ENCODE measurements at places on chromosomes 3 and 15. TPM values are rescaled to one million over a fixed set of nuclear protein-coding genes. Genes with fewer than 3 reads are reported as not detected.

Gene SAMD7
- 0.17 TPM for polyA plus RNA-seq

Gene GRM7
- not detected for polyA plus RNA-seq

DNA sequence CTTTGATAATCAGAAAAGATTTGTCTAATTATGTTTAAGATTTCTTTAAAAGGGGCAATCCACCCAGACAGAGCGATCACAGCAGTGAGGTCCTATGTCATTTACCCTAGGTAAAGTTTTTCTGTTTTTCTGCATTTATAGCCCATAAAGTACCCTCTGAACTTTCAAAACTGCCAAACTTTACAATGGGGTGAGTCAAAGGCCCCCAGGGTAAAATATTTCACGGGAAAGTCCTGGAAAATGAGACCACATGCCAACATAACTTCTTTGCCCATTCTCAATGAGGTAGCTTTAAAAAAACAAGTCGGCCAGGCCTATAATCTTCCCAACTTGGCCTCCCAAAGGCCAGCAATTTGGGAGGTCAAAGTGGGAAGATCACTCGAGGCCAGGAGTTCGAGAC is 53.0 kb downstream of the SUCLG2 start:
- no peak overlapping the region for H3K4me3 ChIP-seq
- peaks cover 35% of the 10 kb centered on the region for H3K4me1 ChIP-seq
- H3K36me3 ChIP-seq, result peaks cover 29% of the 10 kb centered on the region
- no peaks in the 10 kb centered on the region for H3K27me3 ChIP-seq
- DNase-seq, result no peak

DNA sequence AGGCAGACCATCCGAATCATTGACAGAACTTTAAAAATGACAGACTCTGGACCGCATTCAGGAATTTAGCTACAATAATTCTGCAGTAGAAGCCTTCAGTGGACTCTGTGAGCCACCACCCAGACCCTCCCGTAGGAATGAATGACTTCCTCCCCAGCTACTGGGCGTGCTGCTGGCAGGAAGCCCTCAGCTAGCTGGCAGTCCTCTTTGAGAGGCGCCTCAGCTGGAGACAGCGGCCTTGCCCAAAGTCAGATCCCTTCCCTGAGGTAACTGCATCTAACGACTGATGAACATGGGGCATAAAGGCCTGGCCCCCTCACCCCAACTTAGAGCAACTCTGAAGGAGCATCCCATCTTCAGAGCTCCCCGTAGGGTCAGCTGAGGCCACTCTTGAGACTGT is 25.8 kb downstream of the CRABP1 start:
- H3K27ac ChIP-seq, result no peak overlapping the region
- no peaks in the 10 kb centered on the region for H3K4me1 ChIP-seq
- no peaks in the 10 kb centered on the region for H3K36me3 ChIP-seq
- no peak for DNase-seq
- no peak overlapping the region for H3K4me3 ChIP-seq

Gene ITGA11
- polyA plus RNA-seq, result not detected

Gene CADPS
- not detected for polyA plus RNA-seq

DNA sequence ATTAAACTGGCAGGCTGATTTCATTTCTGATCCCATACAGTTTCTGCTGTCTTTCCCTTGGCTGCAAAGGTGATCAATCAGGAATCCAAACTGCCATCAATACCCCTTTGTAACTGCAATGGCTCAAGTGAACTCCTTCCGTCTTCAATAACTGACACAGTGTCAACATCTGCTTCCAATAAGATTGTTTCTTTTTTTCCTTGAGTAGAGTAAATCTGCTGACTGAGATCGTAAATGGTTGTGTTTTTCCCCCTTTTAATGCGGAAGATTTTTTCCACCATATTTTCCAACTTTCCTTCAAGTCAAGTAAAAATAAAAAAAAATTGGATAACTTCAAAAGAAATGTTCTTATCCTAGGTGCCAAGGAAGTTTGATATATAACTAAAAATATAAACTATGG is 48.7 kb downstream of the VGLL3 start:
- H3K36me3 ChIP-seq, result no peaks in the 10 kb centered on the region
- H3K4me1 ChIP-seq, result no peaks in the 10 kb centered on the region
- H3K27me3 ChIP-seq, result no peaks in the 10 kb centered on the region

Gene TM4SF1
- polyA plus RNA-seq, result not detected

DNA sequence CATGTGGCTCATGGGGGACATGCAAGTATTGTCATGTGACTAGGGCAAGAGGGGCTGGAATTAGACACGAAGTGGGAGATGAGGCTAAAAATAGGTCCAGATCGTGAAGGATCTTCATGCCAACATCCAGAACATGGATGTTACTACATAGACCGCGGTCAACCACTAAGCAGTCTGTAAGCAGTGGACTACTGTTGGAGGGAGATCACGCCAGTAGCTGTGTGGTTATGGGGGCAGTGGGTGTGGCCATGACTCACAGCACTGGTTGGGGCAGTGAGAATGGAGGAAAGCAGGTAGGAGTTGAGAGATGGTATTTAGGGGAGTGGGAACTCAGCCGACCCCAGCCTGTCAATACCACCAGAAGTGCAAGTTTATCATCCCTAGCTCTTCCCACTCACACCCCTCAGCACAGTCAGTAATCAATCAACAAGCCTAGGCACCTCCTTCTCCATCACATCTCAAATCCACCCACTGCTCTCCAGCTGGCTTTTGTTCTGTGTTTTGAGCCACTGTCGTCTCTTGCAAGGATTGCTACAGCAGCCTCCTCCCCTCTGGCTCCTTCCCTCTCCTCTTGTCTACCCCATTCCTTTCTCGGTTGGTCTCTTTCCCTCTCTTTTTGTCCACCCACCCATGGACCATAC is 107.2 kb upstream of the ABHD17C start:
- no peak overlapping the region for H3K4me3 ChIP-seq
- H3K4me1 ChIP-seq, result no peaks in the 10 kb centered on the region
- H3K27ac ChIP-seq, result no peak overlapping the region
- no peak for DNase-seq

GRCh38 chr15:91281947-91282346 is 181.9 kb downstream of the SV2B start:
- H3K36me3 ChIP-seq, result no peaks in the 10 kb centered on the region
- no peak for DNase-seq
- peaks cover 26% of the 10 kb centered on the region for H3K27me3 ChIP-seq
- no peak overlapping the region for H3K27ac ChIP-seq
- H3K4me3 ChIP-seq, result no peak overlapping the region
- H3K4me1 ChIP-seq, result no peaks in the 10 kb centered on the region

Gene BRK1
- 281 TPM for polyA plus RNA-seq

DNA sequence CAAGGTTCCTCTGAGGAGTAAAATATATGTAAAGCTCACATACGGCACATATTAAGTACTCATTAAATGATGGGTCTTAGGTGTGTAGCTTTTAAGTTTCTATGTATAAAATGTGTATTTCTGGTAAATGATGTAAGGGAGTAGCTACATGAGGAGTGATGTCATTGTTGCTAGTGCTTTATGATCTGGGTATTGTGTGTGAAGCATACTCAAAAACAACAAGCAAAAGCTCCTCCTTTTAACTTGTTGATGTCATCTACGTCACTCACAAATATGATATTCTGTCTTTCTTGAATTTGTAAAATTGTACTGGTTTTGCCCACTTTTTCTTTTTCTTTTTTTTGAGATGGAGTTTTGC is 1.4 kb upstream of the HERC1 start:
- H3K27ac ChIP-seq, result no peak overlapping the region
- peaks cover 28% of the 10 kb centered on the region for H3K4me1 ChIP-seq
- H3K4me3 ChIP-seq, result no peak overlapping the region
- no peaks in the 10 kb centered on the region for H3K36me3 ChIP-seq
- no peak for DNase-seq
- H3K27me3 ChIP-seq, result no peaks in the 10 kb centered on the region

- DNase-seq, result no peak
- no peak overlapping the region for H3K4me3 ChIP-seq
- no peaks in the 10 kb centered on the region for H3K4me1 ChIP-seq
- no peak overlapping the region for H3K27ac ChIP-seq
- H3K27me3 ChIP-seq, result no peaks in the 10 kb centered on the region
These were observed 377.7 kb upstream of the GOLIM4 start for GRCh38 chr3:168473334-168473890.

Gene PLA2G4E
- not detected for polyA plus RNA-seq

Gene RHOV
- polyA plus RNA-seq, result not detected

Gene SUCNR1
- polyA plus RNA-seq, result not detected

GRCh38 chr15:43932907-43933306 is 106.1 kb downstream of the WDR76 start:
- H3K4me3 ChIP-seq, result no peak overlapping the region
- H3K36me3 ChIP-seq, result no peaks in the 10 kb centered on the region
- DNase-seq, result no peak

- no peak for DNase-seq
- H3K4me3 ChIP-seq, result no peak overlapping the region
- no peak overlapping the region for H3K27ac ChIP-seq
- peaks cover 2% of the 10 kb centered on the region for H3K4me1 ChIP-seq
- no peaks in the 10 kb centered on the region for H3K36me3 ChIP-seq
These were observed 10.6 kb downstream of the PIK3CB start for GRCh38 chr3:138824114-138824506.

Gene CELF6
- polyA plus RNA-seq, result 0.21 TPM

DNA sequence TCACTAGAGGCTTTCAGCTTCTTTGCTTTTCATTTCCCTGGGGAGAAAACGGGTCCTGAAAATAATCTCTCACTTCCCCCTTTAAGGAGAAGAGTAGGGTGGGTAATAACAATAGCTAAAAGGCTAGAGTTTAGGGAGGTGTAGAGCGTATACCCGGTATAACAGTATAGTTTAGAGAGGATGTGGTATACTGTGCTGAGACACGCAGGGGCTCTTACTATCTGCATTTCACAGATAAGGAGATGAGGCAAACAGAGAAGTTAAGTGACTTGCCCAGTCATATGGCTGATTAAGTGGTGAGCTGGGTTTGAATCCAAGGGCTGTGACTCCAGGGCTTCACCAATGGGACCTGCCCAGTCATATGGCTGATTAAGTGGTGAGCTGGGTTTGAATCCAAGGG is 15.0 kb upstream of the KCNMB3 start:
- peak overlapping the region; percentile 37 for H3K27ac ChIP-seq
- peak overlapping the region; percentile 83 for H3K4me3 ChIP-seq
- H3K36me3 ChIP-seq, result no peaks in the 10 kb centered on the region
- H3K4me1 ChIP-seq, result peaks cover 55% of the 10 kb centered on the region
- peak; percentile 26 for DNase-seq

DNA sequence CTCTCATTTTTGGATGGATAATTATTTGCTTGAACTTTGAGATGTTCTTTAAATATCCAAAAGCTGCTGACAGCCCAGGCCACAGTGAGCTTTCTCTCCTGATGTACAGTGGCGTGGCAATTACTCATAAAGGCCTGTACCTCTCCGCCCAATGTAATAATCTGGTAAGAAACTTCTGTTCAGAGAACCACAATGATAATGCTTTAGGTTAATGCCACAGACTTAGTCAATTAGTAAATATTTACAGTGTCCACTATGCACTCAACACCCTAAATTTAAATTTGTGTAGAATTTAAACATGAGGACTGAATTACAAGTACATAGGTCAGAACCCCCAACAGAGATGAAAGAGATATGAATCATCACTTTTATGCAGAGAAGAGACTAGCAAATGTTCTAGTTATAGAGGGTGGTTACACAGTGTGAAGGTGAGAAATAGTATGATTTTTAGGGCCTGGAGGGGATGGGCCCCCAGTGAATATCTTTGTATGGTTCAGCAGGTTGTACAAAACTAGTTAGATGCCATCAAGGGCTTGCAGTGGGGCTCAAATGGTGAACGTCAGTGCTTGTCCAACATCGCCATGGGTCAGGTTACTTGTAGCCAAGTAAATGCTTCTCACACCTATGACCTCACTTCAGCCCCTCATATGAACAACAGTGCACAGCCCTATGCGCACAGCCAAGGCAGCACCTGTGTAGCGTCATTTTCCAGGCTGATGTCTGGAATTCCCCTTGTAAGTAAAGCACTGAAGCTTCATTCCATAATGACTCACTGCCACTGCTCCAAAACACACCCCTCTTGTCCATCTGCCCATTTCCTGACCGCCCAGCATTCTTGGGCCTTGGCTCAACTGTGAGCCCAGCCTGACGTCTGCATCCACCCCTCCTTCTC is 13.3 kb downstream of the ABHD2 start:
- DNase-seq, result no peak
- H3K36me3 ChIP-seq, result no peaks in the 10 kb centered on the region
- no peak overlapping the region for H3K4me3 ChIP-seq
- H3K4me1 ChIP-seq, result peaks cover 4% of the 10 kb centered on the region

Gene WDR93
- not detected for polyA plus RNA-seq

DNA sequence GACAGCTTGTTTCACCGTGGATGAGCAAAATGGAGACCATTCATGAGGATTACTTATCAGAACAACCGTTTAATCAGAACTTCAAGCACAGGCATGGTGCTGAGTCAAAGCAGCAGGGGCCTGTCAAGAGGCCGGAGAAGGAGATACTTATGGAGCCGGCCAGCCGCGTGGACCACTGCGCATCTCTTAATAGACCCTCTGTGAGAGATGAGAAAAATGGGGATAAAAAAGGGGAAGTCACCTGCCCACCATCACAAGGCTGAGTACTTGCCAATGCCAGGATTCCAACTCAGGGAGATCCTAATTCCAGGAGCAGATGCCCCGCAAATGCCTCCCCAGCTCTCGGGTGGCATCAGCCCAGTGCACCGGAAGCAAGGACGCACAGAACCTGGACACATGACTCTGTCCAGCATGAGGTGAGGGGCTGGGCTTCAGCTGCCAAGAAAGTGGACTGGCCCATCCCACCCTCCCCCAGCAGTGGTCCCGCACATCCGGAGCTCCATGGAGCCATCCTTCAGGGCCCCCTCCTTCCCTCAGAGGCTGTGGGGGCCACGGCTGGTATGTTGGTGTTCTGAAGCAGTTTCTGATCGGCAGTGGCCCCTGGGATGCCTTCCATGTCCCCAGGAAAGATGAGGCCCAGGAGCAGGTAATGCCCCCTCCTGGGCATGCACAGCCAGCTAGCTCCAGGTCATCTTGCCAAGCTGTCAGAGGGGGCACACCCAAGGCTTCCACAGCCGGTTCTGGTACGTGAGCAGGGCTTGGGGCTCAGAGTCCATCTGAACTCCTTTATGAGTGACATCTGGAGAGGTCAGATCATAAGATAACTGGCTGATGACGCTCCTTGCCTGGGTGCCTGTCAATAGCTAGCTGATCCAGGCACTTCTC is 143.8 kb downstream of the ATP10A start:
- no peak overlapping the region for H3K27ac ChIP-seq
- no peak for DNase-seq
- H3K4me1 ChIP-seq, result peaks cover 9% of the 10 kb centered on the region
- no peaks in the 10 kb centered on the region for H3K36me3 ChIP-seq

Gene GALNT15
- polyA plus RNA-seq, result not detected

- no peak overlapping the region for H3K4me3 ChIP-seq
- no peak for DNase-seq
- no peaks in the 10 kb centered on the region for H3K27me3 ChIP-seq
- no peak overlapping the region for H3K27ac ChIP-seq
- H3K36me3 ChIP-seq, result no peaks in the 10 kb centered on the region
These were observed 166.7 kb downstream of the CTNNB1 start for GRCh38 chr3:41365973-41366372.

DNA sequence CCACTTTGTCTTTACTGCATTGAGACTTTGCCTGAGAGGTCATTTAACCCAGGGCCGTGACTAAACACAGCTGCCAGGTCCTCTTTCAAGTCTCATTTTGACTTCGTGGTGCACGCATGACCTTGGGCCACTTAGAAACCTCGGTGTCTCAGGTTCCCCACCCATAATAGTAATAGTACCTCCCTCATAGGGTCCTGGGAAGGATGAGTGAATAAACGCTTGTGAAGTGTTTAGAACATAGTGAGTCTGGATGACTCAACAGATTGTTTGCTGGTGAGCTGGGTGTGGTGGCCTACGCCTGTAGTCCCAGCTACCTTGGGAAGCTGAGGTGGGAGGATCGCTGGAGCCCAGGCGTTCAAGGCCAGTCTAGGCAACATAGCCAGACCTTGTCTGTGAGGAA is 56.3 kb downstream of the BDH1 start:
- H3K27ac ChIP-seq, result peak overlapping the region; percentile 19
- H3K36me3 ChIP-seq, result no peaks in the 10 kb centered on the region
- no peaks in the 10 kb centered on the region for H3K27me3 ChIP-seq
- DNase-seq, result no peak
- peaks cover 3% of the 10 kb centered on the region for H3K4me1 ChIP-seq

Measured in naive B cell (primary cell).